ENCODE measurements at places on chromosomes 1 and 21.

DNA sequence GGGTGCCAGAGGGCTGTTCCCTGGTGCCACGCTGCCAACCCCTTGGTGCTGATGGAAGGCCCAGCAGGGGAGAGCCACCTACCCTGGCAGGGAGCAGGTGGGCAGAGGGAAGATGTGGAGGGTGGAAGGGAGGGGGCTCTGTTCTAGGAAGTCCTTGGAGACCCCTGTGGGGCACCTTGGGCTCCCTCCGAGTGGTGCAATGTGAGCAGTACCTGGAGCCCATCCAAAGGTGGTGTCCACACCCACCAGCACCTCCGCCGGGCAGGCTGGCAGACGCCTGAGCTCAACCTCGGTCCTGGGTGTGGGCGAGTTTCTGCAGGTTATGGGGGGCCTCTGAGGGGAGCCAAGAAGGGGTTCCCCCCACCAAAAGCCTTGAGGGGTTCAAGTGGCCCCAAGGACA, 11.3 kb upstream of the DNMT3L start:
- DNase-seq, result no peak

DNA sequence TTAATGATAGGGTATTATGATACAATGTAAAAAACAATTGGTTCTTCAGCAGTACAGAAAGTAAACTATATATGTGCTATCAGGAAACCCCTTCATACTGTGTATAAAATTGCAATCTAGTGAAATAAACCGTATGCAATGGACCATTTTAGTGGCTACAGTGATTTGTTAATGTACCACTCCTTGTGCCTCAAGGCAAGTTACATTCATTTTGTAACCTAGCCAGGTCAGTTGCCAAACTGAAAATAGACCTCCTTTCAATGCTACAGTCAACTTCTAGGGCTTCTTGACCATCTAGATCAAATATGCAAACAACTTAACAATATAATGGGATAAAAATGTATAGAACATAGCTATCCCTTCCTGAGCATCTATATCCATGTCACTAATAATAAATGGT, 52.0 kb upstream of the RAVER2 start:
- no peak for DNase-seq

GRCh38 chr1:182066934-182067333, 5.4 kb upstream of the ZNF648 start:
- no peak for DNase-seq

DNA sequence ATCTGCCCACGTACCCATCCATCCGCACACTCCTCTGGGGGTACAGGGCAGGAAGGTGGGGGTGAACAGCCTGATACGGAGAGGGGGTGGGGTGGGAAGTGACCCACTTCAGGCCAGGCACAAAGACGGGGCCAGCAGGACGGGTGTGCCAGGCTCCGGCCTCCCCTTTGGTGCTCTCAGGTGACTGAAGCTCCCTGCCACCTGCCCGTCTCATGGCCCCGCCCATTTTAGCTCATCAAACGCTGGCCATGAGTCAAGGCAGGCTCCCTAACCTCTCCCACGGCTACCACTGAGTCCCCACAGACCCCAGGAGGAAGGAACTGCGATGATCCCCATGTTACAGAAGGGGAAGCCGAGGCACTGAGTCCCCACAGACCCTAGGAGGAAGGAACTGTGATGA, 109.6 kb downstream of the CRYAA start:
- no peak for DNase-seq

DNA sequence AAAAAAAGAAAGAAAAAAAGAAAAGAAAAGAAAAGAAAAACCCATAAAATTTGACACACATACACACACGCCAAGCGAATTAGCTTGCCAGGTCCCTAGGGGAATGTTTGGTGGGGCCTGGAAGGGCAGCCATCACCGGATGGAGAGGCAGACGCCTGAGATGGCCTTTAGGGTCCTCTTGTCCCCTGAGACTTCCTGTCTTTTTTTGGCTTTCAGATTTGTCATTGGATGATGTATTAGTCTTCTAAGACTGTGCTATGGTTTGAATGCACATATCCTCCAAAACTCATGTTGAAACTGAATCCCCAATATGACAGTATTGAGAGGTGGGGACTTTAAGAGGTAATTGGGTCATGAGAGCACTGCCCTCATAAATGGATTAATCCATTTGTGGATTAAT, 211.8 kb downstream of the TOMM20 start:
- DNase-seq, result no peak

DNA sequence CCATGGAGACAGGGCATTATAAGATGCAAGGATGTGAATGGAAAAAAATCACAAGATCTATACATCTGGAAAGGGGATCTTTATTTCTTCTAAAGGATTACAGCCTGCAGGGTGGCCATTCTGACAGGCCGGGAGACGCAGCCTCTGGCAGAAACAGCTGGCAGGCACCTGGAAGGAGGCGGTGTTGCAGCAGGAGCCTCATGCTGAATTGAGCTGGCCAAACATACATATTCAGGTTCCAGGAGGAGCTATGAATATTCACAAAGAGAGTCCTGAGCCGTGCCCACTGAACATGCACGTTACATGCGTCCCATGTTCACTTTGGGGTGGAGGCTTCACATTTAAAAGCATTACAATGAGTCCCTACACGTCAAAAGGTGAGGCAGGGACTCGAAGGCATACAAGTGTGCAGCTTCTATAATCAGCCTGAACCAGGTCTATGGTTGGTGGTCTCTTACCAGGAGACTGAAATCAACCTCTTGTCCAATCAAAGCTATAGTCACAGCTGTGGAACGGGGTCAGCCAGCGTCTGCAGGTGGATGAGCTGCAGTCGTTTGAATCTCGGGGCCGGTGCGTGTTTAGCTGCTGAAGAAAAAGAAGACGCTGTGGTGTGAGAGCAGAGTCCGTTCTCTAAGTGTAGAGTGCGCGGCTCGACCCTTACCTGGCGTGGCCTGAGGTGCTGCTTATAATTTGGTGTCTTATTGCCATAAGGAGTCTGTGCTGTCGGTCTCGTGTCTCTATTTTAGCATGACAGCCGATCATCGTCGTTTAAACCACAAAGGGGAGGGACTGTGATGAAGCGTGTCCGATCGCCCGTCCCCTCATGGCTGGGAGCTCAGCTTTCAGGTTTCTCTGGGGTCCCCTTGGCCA, 183.0 kb downstream of the ETS2 start:
- DNase-seq, result no peak

- DNase-seq, result no peak
Measured at GRCh38 chr21:20760221-20760620, 238.0 kb upstream of the NCAM2 start.

- no peak for DNase-seq
Measured at GRCh38 chr1:37560401-37561132, 3.8 kb downstream of the DNALI1 start.

DNA sequence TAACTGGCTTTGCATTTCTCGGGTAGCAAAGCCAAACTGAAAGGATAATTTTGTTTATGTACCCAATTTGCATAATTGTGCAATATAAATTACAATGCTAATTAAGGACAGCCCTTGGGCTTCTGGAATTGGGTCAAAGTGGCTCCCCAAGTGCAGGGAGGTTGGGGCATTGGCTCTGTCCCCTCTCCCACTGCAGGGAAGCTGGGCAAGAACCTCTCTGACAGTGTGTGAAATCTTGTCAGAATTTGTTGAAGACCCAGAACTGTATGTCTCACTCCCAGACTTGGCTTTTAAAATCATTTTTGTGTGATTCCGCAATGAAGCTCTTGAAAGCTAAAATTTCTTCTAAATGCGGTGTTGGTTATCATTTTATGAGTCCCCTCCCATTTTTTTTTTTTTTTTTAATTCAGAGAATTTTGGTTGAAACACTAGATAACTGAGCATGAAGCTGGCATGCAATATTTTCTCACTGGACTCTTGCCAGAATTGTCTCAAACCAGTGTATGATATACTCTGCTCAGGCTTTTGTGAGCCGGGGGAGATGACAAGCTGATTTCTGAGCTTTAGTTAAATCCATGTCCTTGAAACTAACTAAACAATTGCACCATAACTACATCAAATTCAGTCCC, 878.9 kb upstream of the CXADR start:
- DNase-seq, result no peak

DNA sequence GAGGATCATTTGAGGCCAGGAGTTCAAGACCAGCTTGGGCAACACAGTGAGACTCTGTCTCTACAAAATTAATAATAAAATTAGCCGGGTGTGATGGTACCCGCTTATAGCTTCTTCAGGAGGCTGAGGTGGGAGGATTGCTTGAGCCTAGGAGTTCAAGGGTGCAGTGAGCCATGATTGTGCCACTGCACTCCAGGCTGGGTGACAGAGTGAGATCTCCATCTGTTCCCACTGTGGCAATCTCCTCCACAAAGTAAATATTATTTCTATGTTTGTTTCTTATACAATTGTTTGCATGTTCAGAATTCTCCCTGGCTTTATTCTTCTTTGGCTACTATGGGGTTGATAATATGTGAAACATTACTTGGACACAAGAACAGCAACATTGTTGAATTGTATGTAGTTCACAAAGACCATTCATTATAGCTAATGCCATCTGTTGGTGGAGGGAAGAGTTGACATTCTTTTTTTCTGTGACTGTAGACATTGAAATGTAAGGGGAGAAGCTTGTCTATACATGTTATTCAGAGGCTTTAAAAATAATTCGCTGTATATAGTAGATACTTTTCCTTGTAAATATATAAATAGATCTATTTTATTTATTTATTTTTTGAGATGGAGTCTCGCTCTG, 47.8 kb upstream of the SRSF10 start:
- no peak for DNase-seq

- no peak for DNase-seq
Measured at GRCh38 chr21:46388896-46389295, 64.9 kb downstream of the PCNT start.

DNA sequence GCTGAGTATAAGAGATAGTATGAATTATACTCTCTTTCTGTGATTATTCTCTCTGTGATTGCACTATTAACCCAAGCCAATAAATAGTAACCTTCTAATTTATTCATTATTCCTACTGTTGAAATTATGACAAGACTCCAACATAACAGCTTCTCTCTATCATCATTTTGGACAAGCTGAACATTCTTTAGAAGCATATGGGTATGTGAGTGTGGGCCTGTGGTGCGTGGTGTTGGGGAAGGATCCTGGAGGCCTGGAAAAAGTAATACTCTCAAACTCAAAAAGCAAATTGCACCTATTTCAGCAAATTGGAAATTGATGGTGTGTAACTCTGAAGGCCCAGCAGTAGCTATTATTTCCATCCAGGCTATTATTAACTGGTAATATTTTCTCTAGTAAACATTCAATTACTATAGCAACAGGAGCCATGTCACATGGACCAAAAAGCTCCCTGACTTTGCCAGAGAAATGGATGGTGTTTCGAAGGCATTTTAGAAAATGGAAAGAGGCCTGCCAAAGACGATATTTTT, 502.8 kb downstream of the LTN1 start:
- no peak for DNase-seq

DNA sequence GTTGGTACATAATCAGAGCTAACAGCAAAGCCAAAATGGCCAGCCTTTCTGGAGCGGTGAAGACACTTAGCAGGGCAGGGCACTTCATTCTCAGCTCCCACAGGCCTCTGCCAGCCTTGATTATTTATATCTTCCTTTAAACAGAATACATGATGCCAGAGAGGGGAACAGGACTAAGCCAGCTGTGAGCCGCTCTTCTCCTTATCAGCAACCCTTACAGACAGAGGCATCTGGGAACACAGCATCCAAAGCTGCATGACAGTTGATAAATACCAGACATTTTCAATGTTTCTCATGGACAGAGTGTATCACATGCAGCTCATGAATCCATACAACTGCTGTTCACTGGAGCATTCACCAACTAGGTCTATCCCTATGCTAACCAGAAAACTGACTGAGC, 29.1 kb downstream of the DNAJC11 start:
- DNase-seq, result no peak

DNA sequence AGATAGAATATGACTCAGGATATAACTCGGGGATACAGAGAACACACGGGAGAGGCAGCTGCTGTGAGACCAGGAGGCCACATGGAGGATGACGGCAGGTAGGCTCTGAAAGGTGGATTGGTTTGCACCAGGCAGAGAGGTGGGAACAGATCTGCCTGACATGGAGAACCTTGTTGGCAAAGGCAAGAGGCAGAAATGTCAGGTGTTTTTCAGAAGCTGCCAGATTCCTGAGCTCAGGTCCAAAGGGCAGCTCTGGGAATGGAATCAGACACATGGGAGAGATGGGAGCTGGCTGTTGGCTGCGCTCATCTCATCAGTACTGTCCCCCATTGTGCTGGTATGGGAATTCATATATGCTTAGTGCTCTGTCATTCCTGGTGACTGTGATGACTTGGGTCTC, 19.2 kb downstream of the SYT6 start:
- no peak for DNase-seq

- DNase-seq, result no peak
Measured at GRCh38 chr1:95659166-95659565, 425.2 kb downstream of the RWDD3 start.

- DNase-seq, result peak; percentile 34
Measured at GRCh38 chr1:205963352-205964155, 20.3 kb upstream of the SLC26A9 start.

DNA sequence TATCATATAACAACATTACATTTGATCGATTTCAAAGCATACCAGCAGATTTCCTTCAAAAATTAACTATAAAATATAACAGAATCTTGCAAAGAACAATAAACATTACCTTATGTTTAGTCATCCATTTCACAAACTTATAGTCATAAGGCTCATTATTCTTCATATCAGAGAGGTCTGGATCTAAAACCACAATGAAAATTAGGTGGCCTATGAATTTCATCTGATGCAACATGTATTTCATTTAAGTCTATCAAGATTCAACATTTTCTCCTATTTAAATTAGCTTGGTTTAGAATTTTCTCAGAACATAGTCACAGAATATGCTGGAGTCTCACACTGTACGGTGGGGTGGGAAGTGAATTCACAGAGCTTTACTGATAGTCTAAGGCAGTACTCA, 49.2 kb downstream of the KYAT3 start:
- DNase-seq, result no peak

DNA sequence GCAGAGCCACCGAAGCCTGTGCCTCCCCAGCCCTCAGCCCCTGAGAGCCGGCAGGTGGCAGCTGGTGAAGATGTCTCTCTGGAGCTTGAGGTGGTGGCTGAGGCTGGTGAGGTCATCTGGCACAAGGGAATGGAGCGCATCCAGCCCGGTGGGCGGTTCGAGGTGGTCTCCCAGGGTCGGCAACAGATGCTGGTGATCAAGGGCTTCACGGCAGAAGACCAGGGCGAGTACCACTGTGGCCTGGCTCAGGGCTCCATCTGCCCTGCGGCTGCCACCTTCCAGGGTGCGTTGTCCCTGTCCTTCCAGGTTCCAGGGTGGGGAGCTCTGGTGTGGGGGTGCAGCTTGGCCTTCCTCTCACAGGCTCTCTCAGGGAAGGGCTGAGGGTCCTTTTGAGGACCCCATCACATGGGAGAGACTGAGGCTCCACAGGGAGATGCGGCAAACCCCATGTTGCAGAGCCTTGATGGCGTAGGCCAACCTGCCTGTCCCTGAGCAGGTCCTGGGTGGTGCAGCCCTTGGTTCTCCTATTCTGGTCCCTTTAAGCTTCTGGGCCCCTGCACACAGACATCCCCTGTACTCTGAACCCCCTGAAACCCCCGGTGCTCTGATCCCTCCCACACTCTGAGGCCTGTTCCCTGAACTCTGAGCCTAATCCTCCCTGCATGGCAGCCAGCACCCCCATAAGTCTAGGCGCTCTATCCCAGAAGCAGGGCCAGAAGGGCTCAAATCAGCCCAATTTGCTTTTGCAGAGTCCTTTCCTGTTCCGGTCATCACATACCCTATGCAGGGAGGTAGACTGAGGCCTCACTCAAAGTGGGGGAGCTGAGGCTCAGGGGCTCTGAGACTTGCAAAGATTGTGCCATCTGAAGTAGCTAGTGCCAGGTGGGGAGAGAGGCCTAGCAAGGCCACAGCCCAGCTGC, 88.5 kb downstream of the TRIM11 start:
- DNase-seq, result no peak

All from CD14-positive monocyte (primary cell).